ENCODE measurements at places on chromosomes 1 and 21. TPM values are rescaled to one million over a fixed set of nuclear protein-coding genes. Genes with fewer than 3 reads are reported as not detected.

Gene CORT
- 1.1 TPM for total RNA-seq

Gene ANGPTL1
- total RNA-seq: 120 TPM

Gene RGL1
- total RNA-seq: 27.1 TPM

- no peaks in the 10 kb centered on the region for H3K36me3 ChIP-seq
- no peak overlapping the region for H3K4me3 ChIP-seq
- H3K27ac ChIP-seq: no peak overlapping the region
These were observed 43.3 kb downstream of the POU2F1 start for GRCh38 chr1:167263819-167264464.

DNA sequence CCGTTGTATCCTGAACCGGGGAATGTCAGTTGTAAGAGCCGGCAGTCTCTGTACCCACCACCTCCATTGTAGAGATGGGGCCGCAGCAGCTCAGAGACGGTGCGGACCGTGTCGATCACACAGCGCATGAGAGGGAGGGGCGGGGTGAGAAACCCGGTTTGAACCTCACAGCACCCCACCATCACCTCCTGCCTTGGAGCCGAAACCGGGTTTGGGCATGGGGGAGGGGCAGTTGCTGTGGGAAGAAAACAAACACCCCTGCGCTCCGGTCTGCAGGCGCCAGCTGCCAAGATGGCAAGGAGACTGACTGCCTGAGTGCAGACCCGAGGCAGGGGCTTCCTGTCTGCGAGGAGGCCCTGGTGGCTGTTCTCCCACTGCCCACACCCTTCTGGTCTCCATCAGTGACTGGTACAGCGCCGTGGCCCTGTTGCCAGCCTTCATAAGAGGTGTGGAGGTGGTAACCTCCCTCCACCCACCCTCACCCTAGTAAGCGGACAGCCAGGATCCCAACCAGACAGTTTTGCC, 69.2 kb upstream of the SSBP3 start:
- H3K27ac ChIP-seq: peak overlapping the region; percentile 72
- peak overlapping the region; percentile 41 for H3K4me3 ChIP-seq
- DNase-seq: no peak
- no peaks in the 10 kb centered on the region for H3K36me3 ChIP-seq

DNA sequence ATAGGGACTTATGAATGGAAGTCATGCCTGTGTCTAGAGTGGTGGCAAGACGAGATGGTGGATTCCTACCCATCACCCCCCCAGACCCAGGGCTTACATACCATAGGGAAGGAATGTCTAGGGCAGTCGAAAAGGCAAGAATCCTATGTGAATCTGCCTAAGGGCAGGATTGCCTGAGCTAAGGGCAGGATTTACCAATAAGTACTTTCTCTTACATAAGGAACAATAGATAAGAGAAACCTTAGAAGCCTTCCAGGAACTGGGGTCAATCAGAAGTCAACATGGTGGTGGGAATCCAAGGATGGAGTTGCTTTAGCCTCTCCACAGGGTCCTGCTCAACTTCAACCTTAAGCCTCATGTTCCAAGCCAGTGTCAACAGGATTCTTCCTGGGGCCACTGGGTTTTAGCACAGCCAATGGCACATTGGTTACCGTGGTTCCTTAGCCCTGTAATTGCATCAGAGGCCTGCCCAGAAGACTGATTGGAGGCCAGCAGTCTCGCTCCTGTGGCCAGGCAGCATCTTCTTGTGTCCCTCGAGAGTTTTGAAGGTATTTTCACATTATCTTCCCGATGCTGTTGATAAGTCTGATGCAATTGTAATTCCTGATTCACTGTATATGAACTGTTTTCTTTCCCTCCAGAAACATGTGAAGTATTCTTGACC, 20.7 kb downstream of the BACE2 start:
- H3K36me3 ChIP-seq: no peaks in the 10 kb centered on the region
- no peak for DNase-seq
- H3K4me1 ChIP-seq: no peaks in the 10 kb centered on the region
- no peaks in the 10 kb centered on the region for H3K27me3 ChIP-seq

DNA sequence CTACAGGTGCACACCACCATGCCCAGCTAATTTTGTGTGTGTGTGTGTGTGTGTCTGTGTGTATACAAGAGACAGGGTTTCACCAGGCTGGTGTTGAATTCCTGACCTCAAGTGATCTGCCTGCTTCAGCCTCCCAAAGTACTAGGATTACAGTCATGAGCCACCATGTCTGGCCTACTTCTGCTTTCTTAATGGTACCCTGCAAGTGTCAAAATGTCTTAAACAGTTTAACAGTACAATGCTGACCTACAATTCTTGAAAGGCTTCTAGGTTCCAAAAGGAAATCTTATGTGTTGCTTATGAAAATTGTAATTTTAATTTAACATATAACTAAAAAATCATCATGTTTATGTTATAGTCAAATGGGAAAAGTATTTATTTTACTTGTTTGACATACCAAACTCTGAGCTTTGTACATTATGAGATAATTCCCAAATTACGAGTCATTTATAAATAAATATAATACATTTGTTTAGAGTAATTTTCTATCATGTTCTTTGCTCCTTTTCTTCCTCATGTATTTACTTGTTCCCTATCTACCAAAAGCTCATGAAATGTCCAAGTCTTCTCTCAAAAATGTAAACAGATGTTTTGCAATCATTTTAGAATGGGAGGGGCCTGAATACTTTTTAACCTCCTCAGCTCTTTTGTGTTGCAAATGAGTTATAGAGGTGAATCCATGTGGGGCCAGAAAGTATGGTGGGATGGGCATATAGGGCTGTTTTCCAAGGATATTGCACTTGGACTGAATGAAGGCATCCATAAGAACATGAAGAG, 8.4 kb upstream of the VCAM1 start:
- no peak overlapping the region for H3K4me3 ChIP-seq
- no peak overlapping the region for H3K27ac ChIP-seq
- H3K4me1 ChIP-seq: no peaks in the 10 kb centered on the region
- no peaks in the 10 kb centered on the region for H3K27me3 ChIP-seq

Measured in sigmoid colon (tissue), 7 donors.